Caco-2 (cell line): ENCODE measurements at places on chromosomes 11 and 22. TPM values are rescaled to one million over a fixed set of nuclear protein-coding genes. Genes with fewer than 3 reads are reported as not detected.

DNA sequence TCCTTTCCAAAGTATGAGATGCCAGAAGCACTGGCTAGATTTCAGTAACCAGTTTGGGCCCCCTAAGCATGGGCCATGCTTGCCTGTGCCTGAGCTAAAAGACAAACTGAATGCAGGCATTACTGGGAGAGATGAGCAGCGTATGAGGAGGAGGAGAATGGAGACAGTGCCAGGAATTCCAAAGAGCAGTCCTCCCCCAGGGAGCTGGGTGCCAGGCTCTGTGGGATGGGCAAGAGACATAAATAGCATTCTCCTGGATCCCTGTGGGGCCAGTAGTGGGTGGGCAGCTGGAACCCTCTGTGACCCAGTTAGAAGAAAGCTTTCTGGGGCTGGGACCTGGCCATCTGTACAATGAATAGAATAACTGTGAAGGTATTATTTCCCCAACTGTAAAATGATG lies 235.6 kb downstream of the KCNA4 start:
- no peaks in the 10 kb centered on the region for H3K4me1 ChIP-seq
- no peaks in the 10 kb centered on the region for H3K27me3 ChIP-seq
- H3K36me3 ChIP-seq: no peaks in the 10 kb centered on the region
- no peak overlapping the region for H3K4me3 ChIP-seq

DNA sequence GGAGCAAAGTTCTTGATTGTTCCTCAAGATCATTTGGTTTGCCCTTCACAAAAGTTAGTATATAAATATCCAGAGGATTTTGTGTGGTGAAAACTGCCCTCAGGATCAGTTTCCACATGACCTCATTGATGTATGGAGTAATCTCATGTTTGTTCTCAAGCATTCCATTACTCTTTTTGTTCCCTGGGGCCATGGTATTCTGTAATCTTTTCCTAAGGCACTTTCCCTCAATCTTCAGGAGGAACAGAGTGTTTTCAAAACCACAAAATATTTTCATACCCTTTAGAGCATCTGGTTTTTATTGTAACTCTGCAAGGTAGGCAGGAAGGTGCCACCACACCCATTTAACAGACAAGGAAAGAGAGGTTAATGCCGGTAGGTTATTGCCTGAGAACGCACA lies 99.6 kb downstream of the FAM181B start:
- no peak overlapping the region for H3K4me3 ChIP-seq
- DNase-seq: no peak
- H3K27ac ChIP-seq: no peak overlapping the region
- no peaks in the 10 kb centered on the region for H3K27me3 ChIP-seq
- no peaks in the 10 kb centered on the region for H3K36me3 ChIP-seq
- no peaks in the 10 kb centered on the region for H3K4me1 ChIP-seq

DNA sequence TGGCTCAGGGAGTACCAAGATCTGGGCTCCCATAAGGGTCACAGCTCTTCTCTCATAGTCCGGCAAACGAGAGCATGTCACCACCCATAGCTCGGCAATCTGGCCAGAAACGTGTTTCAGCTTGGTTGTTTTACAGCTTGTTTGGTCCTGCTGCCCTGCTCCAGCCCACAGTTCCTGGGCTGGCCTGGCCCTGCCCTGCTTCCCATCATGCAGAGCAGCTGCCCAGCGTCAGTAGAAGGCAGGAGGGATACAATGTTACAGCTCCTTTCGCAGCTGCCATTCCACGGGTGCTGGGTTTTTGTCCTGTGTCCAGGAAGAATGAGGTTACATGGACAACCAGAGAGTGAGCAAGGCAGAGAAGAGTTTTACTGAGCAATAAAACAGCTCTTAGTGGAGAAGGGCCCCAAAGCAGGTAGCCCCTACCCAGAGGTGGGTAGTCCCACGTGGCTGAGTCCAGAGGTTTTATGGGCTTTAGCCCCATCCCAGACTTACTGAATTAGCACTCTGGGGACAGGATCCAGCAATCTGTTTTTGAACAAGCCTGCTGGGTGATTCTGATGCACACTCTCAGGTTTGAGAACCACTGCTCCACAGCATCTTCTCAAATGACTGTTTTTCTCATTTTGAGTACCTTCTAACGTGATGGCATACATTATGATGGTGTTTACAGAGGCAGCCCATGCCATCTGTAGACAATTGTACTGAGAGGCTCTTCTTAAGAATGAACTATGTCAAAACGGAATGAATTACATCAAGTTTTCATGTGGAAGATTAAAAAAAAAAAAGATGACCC lies 5.8 kb upstream of the MS4A18 start:
- H3K36me3 ChIP-seq: no peaks in the 10 kb centered on the region
- no peak overlapping the region for H3K27ac ChIP-seq
- H3K27me3 ChIP-seq: no peaks in the 10 kb centered on the region
- H3K4me3 ChIP-seq: no peak overlapping the region

The DCHS1 gene
- total RNA-seq: 1.7 and 2.0 TPM in 2 replicates

DNA sequence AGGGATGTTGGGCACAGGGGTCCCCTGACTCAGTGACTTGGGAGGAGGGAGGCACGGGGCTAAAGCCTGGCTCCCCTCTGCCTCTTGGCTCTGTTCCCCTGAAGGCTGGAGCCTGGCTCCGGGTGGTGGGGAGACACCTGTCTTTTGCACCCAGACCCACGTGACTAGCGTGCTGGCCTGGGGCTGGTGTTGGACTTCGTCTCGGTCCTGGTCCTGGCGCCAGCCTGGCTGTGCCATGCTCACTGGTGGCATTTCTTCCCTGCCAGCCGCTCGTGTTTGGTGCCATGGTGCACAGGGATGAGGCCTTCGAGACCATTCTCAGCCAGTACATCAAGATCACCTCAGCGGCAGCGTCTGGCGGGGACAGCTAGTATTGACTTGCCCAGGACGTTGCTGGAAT lies 56.7 kb downstream of the GRAMD4 start:
- H3K4me3 ChIP-seq: no peak overlapping the region
- peaks cover 2% of the 10 kb centered on the region for H3K4me1 ChIP-seq

The MMP1 gene
- total RNA-seq: 15.7 and 37.6 TPM in 2 replicates
